ENCODE measurements at places on chromosomes 4 and X.
A peak's percentile ranks its signal among the peaks of the same experiment; 100 is the strongest.

- H3K4me1 ChIP-seq: no peaks in the 10 kb centered on the region
- no peak for DNase-seq
- H3K36me3 ChIP-seq: no peaks in the 10 kb centered on the region
- H3K27me3 ChIP-seq: no peaks in the 10 kb centered on the region
These were observed 5.4 kb downstream of the AMELX start for GRCh38 chrX:11298600-11298999.

GRCh38 chr4:53804719-53805118 is 213.4 kb upstream of the LNX1 start:
- peak; percentile 81 for DNase-seq
- H3K4me3 ChIP-seq: no peak overlapping the region
- no peak overlapping the region for H3K27ac ChIP-seq
- no peaks in the 10 kb centered on the region for H3K36me3 ChIP-seq
- H3K27me3 ChIP-seq: no peaks in the 10 kb centered on the region
- H3K4me1 ChIP-seq: no peaks in the 10 kb centered on the region

- DNase-seq: no peak
- no peaks in the 10 kb centered on the region for H3K4me1 ChIP-seq
- H3K27ac ChIP-seq: no peak overlapping the region
- no peaks in the 10 kb centered on the region for H3K27me3 ChIP-seq
These were observed 16.0 kb downstream of the ARSD start for GRCh38 chrX:2913118-2913517.

DNA sequence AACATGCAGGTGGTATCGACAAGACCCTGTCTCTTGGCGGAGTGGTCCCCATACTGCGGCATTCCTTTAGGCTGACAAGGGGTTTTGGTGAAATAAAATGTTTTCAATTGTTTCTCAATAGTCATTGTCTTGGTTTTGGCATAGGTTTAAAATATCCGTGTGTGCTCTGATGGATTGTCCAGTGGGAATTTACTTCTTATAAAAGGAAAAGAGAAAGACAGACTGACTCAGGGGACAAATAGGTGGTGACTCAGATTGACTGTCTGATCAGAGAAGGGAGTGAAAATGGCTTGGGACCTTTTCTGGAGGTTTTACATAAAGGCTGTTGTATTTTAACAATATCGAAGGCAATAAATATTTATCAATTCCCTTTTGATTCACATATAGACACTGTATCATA is 129.8 kb downstream of the SORBS2 start:
- no peak overlapping the region for H3K4me3 ChIP-seq
- no peak for DNase-seq
- peaks cover 4% of the 10 kb centered on the region for H3K27me3 ChIP-seq
- H3K36me3 ChIP-seq: no peaks in the 10 kb centered on the region

DNA sequence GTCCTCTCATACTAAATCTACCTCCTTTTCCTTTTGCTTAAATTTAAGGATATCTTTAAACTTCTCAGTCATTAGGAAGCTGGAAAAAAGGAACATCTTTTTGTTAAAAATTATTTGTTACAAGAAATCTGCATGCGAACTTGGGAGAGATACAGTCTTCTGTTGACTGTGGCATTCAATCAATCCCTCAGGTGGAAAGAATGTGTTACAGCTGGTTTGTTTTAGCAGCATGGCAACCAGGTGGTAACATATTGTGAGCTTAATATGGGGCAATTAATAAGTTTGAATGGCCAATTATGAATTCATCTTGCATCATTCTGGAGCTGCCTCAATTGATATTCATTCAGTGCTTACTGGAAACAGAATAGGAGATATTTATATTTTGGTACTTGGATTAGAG is 135.0 kb downstream of the GC start:
- H3K27ac ChIP-seq: no peak overlapping the region
- no peaks in the 10 kb centered on the region for H3K27me3 ChIP-seq
- DNase-seq: no peak
- H3K4me3 ChIP-seq: no peak overlapping the region

DNA sequence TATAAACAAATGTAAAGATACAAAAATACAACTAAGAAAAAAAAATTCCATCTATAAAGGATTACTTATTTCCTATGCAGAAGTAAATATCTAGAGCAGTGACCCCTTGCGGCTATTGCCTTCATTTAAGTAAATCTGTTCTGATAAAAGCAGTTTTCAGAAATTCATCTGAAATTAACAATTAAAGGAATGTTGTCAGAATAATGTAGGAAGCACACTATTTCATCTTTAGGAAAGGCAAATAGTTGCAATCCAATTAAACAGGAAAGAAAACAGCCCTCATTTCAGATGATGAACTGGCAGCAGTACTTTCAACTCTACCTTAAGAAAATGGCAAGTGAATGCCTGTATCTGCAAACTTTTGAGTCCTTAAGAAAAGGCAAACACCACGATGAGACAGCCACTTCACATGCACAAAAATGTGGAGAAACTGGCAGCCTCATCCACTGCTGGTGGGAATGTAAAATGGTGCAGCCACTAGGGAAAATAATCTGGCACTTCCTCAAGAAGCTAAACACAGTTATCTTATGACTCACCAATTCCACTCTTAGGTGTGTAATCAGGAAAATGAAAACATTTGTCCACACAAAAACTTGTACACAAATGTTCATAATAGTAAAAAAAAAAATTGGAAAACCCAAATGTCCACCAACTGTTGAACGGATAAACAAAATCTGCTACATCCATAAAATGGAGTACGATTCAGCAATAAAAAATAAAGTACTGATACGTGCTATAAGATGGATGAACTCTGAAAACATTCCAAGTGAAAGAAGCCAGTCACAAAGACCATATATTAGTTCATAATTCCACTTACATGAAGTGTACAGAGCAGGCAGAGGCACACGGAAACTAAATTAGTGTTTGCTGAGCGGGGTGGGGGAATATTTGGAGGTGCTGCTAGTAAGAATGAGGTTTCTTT is 2.0 kb upstream of the THAP9 start:
- peaks cover 9% of the 10 kb centered on the region for H3K36me3 ChIP-seq
- H3K27ac ChIP-seq: peak overlapping the region; percentile 97
- peak; percentile 71 for DNase-seq

DNA sequence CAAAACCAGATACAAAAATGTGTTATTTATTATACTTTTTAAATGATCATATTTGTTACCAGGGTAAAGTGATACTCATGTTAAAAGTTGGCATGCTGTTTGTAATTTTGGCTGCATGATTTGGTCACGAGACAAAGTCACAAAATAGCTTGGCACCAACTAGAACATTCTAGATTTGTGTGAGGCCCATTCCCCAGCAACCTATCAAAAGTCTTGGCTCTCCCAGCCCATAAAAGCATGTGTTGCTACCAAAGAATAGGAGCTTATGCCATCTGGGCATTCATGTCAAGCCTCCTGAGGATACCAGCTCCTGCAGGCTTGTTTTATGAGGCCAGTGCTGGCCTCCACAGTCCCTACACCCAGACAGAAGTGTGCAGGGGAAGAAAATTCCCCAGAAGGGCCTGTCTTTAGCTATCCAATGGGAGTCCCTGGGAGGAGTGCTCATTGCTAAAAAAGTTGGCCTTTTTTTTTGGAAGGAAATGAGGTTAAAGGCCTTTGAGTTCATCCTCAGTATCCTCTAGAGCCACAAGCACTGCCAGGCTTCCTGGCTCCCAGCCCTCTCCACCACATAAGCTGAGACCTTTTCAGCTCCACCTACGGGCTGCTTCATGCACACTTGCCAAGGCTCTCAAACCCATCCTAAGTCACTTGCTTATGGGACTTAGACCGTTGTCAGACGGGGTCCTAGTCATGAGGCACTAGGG is 211.9 kb upstream of the EOLA2 start:
- H3K4me3 ChIP-seq: no peak overlapping the region
- no peaks in the 10 kb centered on the region for H3K36me3 ChIP-seq
- H3K27ac ChIP-seq: no peak overlapping the region
- peaks cover 5% of the 10 kb centered on the region for H3K27me3 ChIP-seq
- H3K4me1 ChIP-seq: no peaks in the 10 kb centered on the region
- DNase-seq: no peak

DNA sequence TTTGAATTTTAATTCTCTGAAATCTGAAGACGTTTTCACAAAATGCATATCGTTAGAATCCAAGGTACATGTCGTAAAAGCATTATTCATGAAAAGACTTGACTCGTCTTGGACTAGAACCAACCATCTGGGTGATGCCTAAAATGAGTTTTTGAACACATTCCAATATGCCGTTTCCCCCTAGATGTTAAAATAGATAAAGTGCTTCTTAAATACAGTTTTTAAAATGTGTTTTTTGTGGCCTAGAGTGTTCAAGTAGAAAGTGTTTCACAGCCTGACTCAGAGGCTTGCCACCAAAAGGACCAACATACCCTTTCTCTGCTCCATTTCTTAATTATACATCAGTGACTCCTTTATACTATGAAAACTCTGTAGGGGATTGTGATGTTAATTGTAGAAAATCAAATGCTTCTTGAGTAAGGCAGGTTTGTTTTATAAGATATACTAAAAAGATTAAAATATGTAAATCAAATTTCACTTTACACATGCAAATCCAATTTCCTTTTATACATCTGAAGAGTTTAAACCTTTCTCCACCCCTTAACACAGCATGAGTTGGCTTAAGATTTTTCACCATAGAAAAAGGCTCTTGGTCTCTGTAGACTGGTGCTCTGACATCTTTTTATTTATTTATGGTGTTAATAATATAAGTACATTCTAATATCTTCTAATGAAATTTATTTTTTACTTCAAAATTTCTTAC is 48.4 kb downstream of the PRKG2 start:
- H3K27ac ChIP-seq: no peak overlapping the region
- no peak for DNase-seq
- peak overlapping the region; percentile 14 for H3K4me3 ChIP-seq
- no peaks in the 10 kb centered on the region for H3K27me3 ChIP-seq
- H3K36me3 ChIP-seq: peaks cover 25% of the 10 kb centered on the region
- peaks cover 18% of the 10 kb centered on the region for H3K4me1 ChIP-seq

GRCh38 chr4:61203436-61203790 is 3.3 kb downstream of the ADGRL3 start:
- DNase-seq: no peak
- no peak overlapping the region for H3K4me3 ChIP-seq
- no peak overlapping the region for H3K27ac ChIP-seq
- H3K27me3 ChIP-seq: peaks cover 78% of the 10 kb centered on the region
- H3K4me1 ChIP-seq: peaks cover 31% of the 10 kb centered on the region
- H3K36me3 ChIP-seq: no peaks in the 10 kb centered on the region

GRCh38 chrX:70664726-70665125 is 220.1 kb downstream of the DLG3 start:
- H3K4me3 ChIP-seq: no peak overlapping the region
- H3K36me3 ChIP-seq: no peaks in the 10 kb centered on the region
- H3K4me1 ChIP-seq: no peaks in the 10 kb centered on the region
- DNase-seq: peak; percentile 55

All from common myeloid progenitor, CD34-positive (primary cell).